KBM-7 (cell line): ENCODE measurements at places on chromosomes 1 and 21.

DNA sequence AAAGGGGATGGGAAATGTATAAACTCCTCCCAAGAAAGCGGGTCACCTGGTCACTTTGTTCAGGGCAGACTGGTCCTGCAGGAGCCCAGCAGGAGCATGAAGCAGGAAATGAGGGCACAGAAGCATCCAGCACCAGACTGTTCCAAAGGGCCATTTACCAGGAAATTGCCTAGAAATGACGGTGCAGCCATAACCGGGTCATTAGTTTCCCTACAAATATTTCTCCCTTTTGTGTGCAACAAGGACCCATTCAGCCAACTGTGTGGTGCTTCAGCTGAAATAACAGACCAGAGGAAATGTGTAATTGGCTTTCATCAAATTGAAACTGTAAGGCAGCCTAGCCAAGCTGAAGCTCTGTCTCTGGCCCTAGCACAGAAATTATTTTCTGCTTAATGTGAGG, 7.6 kb upstream of the CTTNBP2NL start:
- DNase-seq, result no peak

DNA sequence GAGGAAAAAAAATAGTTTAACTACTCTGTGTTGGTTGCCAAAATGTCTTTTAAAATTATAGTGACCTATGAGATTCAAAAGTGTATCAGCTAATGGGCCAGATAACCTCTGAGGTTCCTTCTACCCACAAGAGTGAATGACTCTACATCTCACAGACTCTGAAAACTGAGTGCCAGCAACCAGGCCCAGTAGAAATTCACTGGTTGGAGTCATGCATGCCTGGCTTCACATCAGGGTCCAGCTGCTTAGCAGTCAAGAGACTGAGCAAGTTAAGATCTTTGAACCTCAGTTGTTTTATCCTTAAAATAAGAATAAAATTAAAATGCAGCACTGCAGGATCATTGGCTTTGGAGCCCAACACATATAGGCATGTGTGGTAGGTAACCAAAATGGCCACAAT, 342.6 kb upstream of the NFIA start:
- DNase-seq, result no peak

GRCh38 chr1:98133131-98133530, 212.3 kb upstream of the DPYD start:
- no peak for DNase-seq

GRCh38 chr1:156896490-156897033, 3.0 kb downstream of the PEAR1 start:
- DNase-seq, result no peak

DNA sequence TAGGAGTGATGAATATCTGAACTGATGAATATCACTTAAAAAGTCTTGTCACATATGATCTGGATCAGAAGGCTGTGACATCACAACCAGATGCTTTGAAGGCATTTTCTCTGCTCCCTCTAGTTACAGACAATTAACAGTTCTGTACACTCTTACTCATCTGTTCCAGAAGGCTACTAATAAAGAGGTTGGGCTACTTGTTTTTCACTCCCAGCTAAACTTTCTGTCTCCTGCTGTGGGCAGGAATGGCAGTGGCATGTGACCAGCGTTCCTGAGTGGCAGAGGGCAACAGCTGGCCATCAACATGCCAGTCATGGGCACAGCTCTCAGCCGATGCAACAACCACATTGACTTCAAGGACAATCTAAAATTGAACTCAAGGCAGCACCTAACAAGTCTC, 66.7 kb downstream of the SLC45A1 start:
- no peak for DNase-seq

DNA sequence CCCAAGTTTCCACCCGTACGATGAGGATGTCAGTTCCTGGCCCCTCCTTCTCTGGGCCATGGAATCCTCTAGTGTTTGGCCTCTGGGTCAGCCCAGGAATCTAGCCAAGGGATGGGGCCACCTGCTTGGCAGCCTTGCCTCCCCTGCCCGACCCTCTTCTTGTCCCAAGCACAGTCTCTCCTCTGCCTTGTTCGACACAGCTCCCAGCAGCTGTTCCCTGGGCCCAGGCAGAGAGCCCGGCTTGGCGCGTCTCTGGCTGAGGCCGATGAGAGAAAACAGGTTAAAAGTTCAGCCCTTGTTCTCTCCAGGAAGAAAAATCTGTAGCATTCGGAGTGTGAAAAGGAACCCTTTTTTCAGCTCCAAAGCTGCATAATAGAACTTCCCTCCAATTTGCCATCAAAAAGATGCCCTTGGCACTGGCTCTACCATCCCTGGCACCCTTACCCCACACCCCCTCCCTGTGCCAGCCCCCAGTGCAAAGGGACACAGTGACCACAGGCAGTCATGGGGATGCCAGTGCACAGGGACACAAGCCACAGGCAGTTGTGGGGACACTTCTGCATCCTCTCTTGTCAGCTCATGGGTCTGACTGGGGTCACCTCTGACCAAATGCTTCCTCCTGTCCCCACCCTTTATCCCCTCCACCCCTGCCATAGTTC, 68.4 kb downstream of the EPHB2 start:
- DNase-seq, result no peak

DNA sequence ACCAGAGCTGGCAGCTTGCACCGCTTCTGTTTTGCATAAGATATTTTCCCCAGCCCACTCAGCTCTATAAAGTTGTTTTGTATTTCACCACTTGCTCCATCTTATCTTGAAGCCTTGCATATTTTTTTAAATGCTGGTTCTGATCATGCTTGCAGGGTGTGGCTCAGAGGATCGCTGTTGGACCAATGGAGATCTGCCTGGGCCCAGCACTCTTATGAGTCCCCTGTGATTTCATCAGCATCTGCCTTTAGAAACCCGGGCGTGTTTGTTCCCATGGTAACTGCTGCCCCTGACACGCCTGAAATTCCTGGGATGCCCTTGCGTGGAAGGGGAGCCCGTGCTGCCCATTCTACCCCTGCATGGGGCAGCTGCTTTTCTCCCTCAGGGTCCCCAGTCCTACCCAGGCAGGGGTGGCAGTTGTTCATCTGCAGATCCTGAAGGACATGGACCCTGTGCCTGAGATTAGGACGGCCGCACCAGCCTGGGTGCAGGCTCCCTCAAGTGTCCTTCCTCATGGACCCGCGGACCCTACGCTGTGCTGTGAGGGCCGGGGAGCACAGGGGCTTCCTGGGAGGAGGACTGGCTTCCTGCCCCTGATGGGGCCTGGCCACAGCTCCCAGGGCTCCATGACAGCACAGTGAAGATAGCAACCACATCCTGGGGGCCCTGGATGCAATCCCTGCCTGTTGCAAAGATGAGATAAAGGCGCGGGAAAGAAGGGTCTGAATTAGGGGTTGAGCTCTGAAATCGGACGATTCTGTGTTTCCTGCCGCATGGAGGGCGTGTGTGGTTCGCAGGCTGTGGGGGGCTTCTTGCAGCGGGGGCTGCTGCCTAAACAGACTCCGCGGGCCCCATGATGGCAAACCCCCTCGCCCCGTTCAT, 226.5 kb downstream of the SDCCAG8 start:
- no peak for DNase-seq

- no peak for DNase-seq
Observed at GRCh38 chr1:207463571-207463970, 9.4 kb downstream of the CR2 start.

GRCh38 chr1:172883387-172883791, 167.4 kb downstream of the TNFSF18 start:
- DNase-seq, result no peak

DNA sequence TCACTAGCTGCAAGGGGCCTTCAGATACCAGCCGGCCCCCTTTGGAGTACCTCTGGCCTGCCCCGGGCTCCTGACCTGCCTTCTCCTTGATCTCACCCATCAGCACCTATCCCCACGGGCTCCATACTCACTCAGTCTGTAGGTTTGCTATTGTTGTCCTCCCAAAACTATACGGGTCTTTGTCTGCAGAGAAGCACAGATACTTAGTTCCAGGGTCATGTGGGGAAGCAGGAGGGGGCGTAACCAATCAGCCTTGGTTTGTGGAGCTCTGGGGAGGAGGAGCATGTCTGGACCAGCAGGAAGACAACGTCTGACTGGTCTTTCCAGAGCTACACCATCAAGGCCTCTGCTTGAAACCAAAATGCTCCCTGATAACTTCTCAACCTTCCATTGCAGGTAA, 15.2 kb downstream of the TMEM63A start:
- DNase-seq, result no peak

- no peak for DNase-seq
Observed at GRCh38 chr1:60920561-60920960, 161.8 kb upstream of the NFIA start.

DNA sequence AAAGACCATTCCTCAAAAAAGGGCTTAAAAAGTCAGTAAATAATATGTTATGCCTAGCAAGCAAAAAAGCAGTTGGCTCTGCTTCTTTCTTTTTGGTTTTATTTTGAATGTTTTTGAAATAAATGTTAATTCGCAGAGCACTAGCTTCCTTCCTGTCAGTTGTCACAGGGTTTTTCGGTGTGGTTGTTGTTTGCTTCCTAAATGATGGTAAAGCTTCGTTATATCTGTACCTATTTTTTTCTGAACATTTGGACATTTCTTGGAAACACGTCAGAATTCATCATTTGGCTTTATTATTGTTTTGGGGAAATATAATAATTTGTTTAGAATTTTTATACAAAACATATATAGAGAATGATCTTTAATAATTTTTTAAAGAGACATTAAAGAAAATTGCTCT, 351.9 kb upstream of the SGIP1 start:
- DNase-seq, result no peak

DNA sequence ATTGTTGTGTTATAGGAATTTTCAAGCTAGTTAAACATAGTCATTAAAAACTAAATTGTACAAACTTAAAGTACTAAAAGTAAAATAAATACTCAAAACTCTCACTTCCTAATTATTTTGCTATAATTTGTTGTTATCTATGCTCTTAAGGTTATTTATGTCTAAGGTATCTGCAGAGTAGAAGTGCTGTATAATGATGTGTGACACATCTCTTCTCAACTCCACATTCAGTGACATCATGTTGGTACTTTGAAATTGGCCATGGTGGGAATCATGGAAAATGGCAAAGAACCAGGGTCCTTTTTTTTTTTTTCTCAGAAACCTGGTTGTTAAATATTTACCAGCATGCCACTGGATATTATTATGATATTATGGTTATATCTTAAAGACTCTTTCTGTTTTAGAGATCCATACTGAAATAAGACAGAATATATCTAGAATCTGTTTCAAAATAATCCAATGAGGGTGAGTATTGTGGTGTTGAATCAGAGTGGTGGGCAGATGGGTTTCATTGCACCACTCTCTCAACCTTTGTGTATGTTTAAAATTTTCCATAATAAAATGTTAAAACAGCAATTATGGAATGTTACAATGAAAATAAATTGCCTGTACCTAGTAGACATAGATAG, 22.4 kb downstream of the LRRC8B start:
- no peak for DNase-seq

GRCh38 chr1:77781683-77782082, 2.2 kb downstream of the MIGA1 start:
- DNase-seq, result no peak

GRCh38 chr21:37082856-37083528, 9.9 kb downstream of the TTC3 start:
- peak; percentile 47 for DNase-seq

DNA sequence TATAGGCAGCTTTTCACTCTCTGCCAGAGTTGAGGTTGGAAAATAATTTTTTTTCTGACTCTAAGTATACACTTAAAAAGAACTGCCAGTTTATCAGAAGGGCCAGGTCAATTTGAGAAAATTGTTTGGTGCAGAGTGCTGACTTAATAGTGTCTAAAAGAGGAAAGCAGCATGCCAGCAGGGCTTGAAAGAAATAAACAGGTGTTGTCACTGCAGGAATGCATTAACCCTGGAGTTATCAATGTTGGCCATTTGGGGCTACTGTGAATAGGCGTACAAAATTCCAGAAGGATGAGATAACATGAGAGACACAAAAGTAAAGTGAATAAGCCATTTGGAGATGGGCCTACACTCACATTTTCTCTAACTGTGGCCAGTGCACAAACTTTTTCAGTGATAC, 220.6 kb upstream of the PLD5 start:
- no peak for DNase-seq

- peak; percentile 58 for DNase-seq
Observed at GRCh38 chr1:109792056-109792831, 28.5 kb upstream of the EPS8L3 start.

GRCh38 chr1:220484135-220484534, 43.8 kb upstream of the MARK1 start:
- no peak for DNase-seq

DNA sequence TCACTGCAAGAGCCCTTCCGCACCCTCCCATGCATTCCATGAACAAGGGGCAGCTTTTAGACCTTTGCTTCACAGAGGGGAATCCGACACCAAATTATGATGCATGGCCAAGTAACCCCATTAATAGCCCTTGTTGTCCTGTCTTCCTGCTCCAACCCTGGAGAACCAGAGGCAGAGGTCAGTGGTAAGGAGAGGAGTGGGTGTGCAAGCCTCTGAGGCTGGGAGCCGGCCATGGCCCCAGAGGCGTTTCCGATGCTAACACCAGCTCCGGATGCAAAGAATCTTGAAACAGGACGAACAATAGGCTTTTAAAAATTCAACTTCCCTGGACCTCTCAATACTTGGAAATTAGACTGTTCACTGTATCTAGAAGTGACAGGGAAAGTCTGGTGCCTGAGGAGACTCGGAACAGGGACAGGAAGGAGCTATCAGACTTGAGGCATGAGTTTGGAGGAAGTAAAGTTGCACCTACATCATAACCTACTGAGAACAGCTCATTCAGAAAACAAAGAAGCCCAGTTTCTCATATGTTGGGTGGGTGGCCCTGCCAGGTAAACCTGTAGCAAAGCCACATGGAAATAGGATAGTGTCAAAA, 101.2 kb upstream of the ERG start:
- peak; percentile 4 for DNase-seq

DNA sequence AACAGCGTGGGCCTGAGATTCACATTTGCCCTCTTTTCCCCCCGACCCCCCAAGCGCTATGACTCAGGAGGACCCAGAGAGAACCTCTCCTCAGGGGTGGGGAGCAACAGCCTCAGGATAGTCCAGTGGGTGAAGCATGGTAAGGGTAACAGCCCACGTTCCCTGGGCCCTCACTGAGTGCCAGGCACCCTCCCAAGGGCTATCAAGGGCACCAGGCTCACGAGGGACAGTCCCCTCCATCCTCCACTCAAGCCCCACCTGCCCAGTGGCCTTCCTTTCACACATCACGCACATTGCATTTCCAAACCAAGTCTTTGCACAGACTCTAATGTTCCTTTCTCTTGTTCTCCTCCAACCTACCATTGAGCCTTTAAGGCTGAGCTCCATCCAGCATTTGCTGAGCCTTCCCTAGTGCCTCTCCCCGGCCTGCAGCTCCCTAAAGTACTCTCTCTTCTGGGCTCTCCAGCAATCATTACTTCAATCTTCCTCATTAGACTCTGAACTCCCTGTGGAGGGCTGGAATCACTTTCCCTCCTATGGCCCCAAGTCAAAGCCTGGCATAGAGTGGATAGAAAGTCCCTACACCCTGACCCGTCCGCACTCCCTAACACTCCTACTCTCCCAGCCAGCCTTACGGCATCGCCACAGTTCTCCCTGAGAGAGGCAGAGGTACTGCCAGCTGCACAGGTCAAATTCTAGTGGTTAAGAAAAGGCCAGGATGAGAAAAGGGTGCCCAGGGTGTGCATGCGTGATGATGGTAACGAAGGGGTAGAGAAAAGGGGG, 1.0 kb downstream of the AKR7A2 start:
- peak; percentile 23 for DNase-seq
